ENCODE measurements at places on chromosomes 13 and 19.

GRCh38 chr19:41621654-41622053 is 5.2 kb downstream of the CEACAM4 start:
- no peak for DNase-seq

- DNase-seq = no peak
These were observed 5.9 kb upstream of the GRAMD1A start for GRCh38 chr19:34994286-34994642.

DNA sequence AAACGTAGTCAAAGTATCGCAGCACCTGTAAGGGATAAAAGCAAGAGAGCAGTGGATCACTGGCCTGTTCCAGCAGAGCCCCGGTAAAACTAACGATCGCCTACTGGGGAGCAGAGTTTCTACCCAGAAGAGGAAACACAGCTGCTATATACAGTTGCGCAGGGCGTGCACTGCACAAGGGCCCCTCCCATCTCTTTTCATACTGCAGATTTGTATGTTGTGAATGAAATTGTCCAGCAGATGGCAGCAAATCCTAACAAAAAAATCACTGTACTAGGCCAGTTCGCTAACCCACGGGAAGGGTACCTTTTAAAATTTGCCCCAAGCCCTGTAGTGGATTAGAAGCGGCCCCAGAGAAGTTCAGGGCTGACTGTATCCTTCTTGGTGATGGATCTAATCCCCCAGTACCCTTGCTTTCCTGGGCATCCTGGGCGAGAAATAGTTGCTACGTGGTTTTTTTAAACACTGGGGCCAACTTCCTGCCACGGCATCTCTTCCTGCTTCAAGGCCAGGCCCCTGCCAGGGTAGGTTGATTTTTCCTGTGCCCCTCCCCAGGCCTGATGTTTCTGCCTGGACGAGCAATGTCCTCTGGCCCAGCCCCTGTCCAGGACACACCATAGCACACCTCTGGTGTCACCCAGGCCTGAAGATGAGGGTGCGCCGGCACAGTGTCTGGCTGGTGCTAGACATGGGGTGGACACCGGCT is 127.0 kb downstream of the IER2 start:
- DNase-seq = peak; percentile 79

- no peak for DNase-seq
These were observed 6.0 kb downstream of the ACP4 start for GRCh38 chr19:50796128-50796633.

GRCh38 chr19:33278403-33279269 is 23.7 kb downstream of the CEBPA start:
- DNase-seq = no peak

GRCh38 chr19:17393914-17394313 is at the start of gene CCDC194:
Gene CCDC194 (minus strand): TSS chr19:17394196. CDS start chr19:17394158, 38 bp downstream.
- DNase-seq = no peak

GRCh38 chr13:41919741-41920487 is 41.0 kb downstream of the VWA8 start:
- DNase-seq = no peak

DNA sequence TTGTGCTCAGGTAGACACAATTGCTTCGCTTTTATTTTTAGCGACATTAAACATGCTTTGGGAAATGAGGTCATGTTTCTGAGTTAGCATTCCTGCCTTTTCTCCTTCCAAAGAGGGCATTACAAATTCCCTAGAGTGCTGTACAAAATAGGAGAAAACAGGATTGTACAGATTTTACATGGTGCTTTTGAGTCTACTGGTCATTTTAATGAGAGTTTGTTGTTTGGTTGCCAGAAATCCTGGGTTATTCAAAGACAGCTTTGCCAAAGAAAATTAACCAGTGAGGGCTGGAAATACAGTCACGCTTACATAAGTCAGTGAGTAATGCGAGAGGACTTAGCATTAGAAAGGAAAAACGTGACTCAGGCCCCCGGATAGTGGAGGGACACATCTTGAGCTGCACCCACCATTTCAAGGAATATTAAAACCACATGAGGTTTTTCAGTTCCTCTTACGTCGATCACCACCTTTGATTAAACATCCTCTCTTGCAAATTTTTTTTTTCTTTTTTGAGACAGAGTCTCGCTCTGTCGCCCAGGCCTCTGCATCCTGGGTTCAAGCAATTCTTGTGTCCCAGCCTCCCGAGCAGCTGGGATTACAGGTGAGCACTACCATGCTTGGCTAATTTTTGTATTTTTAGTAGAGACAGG is 55.4 kb downstream of the SACS start:
- no peak for DNase-seq

- no peak for DNase-seq
These were observed 123.6 kb upstream of the SOX1 start for GRCh38 chr13:111943229-111943795.

- DNase-seq = no peak
These were observed 1.0 kb downstream of the AP2S1 start for GRCh38 chr19:46849610-46850009.

- DNase-seq = no peak
These were observed 187.0 kb upstream of the EDNRB start for GRCh38 chr13:78105656-78106055.

- no peak for DNase-seq
These were observed 137.4 kb downstream of the VWA8 start for GRCh38 chr13:41823476-41823875.

- DNase-seq = no peak
These were observed 100.5 kb downstream of the EPSTI1 start for GRCh38 chr13:42891591-42891990.

GRCh38 chr13:38376546-38376945 is 26.9 kb downstream of the UFM1 start:
- no peak for DNase-seq

GRCh38 chr13:79508224-79508961 is 27.4 kb downstream of the NDFIP2 start:
- DNase-seq = no peak

DNA sequence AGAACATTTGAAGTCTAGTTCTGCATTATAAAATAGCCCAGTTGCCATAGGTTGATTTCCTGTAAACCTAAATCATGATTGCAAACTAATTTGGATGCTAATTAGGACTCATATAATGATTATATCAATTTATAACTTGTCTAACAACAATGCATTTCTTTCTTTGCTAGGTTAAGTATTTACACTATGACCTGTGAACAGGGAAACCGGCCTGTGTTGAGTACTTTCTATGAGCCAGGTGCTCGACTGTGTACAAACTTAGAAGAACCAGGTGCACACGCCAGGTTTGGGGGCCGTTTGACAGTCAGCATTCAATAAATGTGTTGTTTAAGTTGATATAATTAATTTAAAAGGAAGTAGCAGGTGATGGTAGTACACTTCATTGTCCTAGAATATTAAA is 203.1 kb downstream of the TM9SF2 start:
- DNase-seq = no peak

DNA sequence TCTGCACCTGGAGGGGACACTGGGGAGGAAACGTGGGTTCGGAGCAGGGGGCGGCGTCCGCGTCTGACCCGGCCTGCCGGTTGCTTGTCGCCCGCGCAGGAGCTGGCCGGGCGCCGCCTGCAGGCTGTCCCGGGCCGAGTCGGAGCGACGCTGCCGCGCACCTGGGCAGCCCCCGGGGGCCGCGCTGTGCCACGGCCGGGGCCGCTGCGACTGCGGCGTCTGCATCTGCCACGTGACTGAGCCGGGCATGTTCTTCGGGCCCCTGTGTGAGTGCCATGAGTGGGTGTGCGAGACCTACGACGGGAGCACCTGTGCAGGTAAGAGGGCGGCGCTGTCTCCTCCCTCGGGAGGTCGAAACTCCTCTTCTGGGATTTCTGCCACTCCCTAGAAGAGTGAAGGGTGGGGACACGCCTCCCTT is 1.3 kb downstream of the ITGBL1 start:
- DNase-seq = no peak

- DNase-seq = no peak
These were observed 25.7 kb upstream of the FREM2 start for GRCh38 chr13:38661010-38661675.

DNA sequence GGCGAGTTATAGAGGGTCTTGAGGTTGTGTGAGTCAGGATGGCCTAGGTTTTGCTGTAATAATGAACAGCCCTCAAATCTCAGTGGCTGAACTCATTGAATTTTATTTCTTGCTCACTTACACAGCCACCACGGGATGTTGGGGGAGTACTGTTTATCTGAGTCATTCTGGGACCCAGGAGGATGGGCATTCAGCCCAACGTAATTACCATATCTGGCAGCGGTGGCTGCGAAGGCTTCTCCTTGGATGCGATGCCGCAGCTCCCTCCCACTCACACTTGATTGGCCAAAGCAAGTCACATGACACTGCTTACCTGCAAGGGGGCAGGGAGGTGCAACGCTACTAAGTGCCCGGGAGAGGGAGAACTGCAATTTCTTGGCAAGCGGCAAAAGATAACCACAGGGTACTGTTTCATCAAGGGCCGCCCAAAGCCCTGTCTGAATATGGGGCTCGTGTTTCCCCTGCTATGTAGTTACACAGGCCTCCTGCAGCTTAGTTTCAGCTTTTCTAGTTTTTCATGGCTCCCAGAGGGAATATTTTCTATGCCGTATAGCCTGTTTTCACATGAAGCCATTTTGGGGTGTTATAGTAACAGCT is 19.9 kb downstream of the ZSWIM9 start:
- no peak for DNase-seq

- DNase-seq = no peak
These were observed 15.5 kb downstream of the NCAN start for GRCh38 chr19:19227217-19227616.

DNA sequence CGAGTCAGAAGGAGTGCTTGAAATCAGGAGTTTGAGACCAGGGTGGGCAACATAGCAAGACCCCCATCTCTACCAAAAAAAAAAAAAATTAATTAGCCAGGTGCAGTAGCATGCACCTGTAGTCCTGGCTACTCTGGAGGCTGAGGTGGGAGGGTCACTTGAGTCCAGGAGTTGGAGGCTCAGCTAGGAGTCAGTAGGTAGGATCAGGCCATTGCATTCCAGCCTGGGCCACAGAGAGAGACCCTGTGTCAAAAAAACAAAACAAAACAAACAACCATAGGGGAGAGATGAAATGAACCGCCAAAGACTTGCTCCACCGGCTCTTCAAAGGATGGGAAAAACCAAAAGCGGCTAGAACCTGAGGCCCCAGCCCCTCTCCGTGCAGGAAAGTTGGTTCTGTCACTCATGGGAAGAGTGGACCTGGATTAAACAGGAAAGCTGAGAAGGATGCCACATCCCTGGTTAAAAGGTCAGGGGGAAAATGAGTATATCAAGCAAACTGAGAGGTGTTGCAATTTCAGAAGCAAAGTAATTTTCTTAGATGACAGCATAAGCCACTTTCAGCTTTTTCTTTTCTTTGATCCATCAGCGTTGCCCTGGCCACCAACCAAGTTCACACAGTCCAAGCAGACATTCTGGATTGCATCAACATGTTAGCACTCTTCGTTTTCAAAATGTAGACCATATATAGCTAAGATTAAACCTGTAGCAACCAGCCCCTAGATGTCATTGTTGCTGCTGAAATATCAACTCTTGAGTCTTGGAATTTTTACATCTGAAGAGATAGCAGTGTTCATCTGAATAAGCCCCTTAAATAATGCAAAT is 8.9 kb upstream of the ZNF507 start:
- no peak for DNase-seq

GRCh38 chr13:99995589-99996380 is 14.2 kb downstream of the ZIC2 start:
- no peak for DNase-seq

- DNase-seq = no peak
These were observed 679 bp downstream of the ZNF471 start for GRCh38 chr19:56508290-56508778.

DNA sequence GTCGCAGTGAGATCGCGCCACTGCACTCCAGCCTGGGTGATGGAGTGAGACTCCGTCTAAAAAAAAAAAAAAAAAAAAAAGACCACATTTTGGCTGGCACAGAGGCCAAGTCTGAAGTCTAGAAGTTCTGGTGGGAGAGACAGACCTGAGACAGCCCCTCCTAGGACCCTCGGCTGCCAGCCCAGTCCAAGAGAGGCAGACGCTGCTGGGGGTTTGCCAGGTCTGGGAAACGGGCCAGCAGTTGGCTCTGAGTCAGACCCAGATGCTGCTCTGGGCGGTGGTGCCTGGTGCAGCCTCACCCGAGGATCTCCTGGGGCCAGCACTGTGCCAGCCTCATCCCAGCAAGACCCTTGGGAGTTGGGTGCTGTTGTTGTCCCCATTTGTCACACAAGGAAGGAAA is 5.8 kb downstream of the FCHO1 start:
- no peak for DNase-seq

DNA sequence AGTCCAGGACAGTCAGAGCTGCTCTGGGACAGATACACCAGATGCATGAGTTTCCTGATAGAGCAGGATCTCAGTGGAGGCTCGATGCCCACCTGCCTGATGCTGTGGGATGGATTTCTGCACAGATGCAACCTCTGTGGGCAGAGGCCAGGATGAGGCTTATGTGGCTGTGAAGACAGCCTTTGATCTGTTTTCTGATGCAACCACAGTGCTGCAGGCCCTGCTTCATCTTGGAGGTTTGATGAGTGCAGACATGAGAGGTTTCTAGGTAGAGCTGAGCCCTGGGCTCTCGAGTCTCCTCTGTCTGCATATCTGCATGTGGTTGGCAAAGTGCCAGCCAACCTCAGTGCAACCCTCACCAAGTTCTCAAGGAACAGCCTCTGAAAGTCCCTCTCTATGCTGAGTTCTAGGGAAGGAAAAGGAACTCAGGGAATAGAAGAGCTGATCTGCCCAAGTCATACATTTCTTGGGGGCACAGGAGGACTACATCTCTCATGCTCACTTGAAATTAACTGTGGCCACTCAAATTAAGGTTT is 23.1 kb upstream of the TSHZ3 start:
- no peak for DNase-seq

DNA sequence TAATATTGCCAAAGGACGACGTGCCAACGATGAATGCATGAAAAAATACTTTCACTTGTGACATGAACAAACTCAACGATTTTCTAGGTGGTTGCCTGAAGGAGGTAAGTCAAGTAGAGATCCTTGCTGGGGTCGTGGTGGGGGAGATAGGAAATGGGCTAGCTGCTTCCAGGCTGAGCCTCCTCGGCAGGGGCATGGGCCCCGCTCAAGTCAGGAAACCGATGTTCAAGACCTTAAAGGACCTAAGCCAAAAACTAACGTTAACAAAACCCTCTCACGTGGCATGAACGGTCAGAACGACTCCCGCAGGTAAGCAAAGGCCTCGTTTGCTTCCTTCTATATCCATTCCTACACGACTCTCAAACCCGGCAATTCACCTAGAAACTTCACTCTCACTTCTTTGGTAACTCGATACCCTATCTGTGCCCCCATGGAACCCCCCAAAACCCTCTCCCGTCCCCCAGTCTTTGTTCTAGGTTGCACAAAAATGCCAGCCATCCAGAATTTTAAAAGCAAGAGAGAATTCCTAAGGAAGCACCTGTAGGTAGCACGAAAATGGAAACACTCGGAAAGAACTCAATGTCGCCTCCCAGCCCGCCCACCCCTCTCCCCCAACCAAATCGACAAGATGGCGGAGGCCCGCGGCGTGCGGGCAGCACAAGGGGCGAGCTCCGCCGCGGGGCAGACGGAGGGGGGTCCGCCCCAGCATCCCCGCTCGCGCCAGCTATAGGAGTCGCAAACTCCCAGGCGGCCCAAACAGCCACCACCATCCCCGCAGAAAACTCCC is 13.6 kb downstream of the ACP4 start:
- DNase-seq = no peak

GRCh38 chr19:55477905-55478304 is 1.5 kb downstream of the ZNF628 start:
- DNase-seq = no peak

GRCh38 chr19:7933828-7934725 is 8.1 kb upstream of the CTXN1 start:
- DNase-seq = no peak

- no peak for DNase-seq
These were observed 115.2 kb downstream of the STK24 start for GRCh38 chr13:98461486-98462240.
